ENCODE measurements at places on chromosomes 3 and 15.

DNA sequence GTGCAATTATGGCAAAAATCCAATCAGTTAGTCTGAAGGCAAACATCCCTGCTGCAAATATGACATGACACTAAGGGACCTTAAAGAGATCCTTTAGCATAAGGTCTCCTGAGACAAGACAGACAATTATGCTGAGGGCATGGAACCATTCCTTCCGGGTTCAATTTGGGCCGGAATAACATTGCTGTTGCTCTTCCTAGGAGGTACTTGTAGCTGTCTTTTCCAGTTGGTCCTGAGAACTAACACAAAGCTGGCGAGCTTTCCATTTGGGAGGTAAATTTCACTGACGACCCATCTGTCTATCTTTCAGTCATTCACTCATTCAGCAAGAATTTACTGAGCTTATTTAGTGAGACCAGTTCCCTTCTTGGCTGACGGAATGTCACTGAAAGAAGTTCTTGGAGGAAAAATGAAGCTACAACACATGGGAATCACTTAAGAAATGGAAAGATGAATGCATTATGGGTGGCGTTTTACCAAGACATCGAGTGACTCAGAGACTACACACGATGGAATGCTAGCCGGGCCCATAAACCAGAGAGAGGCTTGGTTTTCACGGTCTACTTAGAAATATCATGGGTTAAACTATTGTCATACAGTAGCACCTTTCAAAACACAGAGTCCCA is 215.5 kb downstream of the PDZRN3 start:
- no peak for DNase-seq

DNA sequence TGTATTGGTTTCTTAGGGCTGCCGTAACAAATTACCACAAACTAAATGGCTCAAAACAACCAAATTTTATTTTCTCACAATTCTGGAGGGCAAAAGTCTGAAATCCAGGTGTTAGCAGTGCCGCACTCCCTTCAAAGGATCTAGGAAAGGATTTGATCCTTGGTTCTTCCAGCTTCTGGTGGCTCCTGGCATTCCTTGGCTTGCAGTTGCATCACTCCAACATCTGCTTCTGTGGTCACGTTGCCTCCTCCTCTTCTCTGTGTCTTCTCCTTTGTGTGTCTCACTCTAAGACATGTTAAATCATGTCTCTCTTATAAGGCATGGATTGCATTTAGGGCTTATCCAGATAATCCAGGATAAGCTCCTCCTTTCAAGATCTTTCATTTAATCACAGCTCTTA is 262.2 kb downstream of the MEX3B start:
- DNase-seq: no peak

DNA sequence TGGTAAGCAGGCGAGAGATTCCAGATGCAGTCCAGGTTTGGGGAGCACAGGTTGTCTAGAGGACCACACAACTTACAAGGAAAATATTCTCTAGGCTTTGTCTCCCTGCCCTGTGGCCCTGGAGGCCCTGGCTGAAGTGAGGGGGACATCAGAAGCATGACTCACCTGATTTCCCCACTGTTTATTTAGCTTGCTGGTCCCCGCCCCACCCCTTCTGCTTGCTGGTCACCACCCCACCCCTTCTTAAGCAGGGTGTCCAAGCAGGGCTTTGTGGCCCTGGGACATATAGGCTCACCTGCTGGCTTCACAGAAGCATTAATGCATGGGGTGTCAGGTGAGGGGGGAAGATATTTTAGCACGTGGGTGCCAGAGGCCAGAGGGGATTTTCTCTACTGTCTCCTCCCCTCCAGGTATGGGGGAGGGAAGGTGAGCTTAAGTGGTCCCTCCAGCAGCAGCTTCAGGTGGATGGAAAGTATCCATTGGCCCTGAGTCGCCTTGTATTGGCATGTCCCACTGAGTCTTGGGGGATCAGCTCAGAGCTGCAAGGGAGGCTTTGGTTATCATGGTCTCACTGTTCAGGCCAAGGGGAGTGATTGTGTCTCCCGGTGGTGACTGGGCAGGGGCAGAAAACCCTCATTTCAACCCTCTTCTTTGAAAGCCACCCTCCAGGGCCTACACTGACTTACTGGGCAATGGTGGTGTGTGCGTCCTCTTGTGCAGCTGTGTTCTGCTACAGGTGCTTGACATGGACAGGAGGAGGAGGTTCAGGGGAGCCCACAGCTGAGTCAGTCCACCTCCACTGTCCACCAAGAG is 49.8 kb downstream of the GASK1A start:
- no peak for DNase-seq

GRCh38 chr3:143897576-143898295 is 49.5 kb upstream of the SLC9A9 start:
- DNase-seq: no peak

GRCh38 chr15:80177156-80177555 is 24.4 kb downstream of the FAH start:
- DNase-seq: no peak

DNA sequence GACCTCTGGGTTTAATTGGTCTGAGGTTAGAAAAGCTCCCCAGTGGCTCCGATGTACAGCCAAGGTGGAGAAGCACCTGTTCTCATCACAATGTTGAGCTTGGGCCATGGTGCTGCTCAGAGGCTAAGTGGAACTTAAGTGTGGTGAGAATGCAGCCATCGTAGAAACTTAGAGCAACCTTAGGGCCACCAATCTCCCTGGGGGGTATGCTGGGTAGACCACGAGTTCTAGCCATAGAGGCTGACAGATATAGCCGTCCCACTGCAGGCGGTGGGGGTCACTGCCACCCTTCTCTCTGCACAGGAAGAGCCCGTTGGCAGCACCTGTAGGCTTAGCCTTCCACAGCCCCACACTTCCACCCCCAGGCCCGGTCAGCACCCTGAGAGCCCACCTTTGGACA is 38.0 kb downstream of the MGLL start:
- no peak for DNase-seq
